ENCODE measurements at places on chromosomes 16 and 17.

DNA sequence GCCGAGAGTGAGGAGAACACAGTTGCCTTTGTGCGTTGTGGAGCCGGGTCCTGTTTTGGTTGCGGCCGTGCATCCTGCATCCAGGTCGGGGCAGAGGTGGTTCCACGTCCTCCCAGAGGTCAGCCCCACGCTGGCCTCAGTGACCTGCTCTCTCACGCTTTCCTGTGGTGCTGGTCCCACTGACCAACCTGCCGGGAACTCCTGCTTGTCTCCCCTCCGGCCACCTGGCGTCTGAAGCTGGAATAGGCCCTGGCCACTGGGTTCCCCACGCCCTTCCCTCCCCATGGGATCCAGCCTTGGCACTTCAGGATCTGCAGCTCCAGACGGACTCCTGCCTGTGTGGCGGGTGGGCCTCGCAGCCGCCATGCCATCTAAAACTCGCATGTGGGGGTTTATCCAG is 85.5 kb upstream of the ZNF750 start:
- DNase-seq: no peak

GRCh38 chr16:66996324-66996982 is 8.1 kb downstream of the CES4A start:
- DNase-seq: peak; percentile 81

GRCh38 chr16:30117768-30118167 is 4.4 kb upstream of the GDPD3 start:
- DNase-seq: no peak

- DNase-seq: peak; percentile 88
Measured at GRCh38 chr17:30970831-30971567, at the start of gene RNF135. RNF135 (plus strand) TSS chr17:30971039; CDS start chr17:30971074, 35 bp downstream.

- DNase-seq: peak; percentile 13
Measured at GRCh38 chr17:56744721-56745120, 89.0 kb downstream of the C17orf67 start.

- DNase-seq: no peak
Measured at GRCh38 chr16:79316004-79316458, 284.5 kb downstream of the MAF start.
